ENCODE measurements at places on chromosomes 7 and 10.

DNA sequence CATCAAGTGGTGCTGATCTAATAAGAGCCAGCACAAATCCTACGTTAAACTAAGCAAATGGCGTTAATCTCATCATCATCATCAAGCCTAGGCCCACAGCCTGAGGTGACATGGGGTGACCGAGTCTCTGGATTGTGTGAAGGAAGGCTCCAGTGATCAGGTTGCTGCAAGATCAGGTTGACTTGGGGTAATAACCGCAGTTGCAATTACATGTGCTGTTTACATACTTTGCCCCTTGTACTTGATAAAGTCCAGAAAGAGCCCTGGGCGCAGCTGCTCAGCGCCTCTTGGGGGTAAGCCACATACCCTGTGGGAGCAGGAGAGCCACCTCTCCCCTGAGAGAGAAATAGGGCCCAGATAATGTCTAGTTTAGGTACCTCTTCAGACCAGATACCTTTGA, 228.1 kb downstream of the WDR11 start:
- no peak for DNase-seq

DNA sequence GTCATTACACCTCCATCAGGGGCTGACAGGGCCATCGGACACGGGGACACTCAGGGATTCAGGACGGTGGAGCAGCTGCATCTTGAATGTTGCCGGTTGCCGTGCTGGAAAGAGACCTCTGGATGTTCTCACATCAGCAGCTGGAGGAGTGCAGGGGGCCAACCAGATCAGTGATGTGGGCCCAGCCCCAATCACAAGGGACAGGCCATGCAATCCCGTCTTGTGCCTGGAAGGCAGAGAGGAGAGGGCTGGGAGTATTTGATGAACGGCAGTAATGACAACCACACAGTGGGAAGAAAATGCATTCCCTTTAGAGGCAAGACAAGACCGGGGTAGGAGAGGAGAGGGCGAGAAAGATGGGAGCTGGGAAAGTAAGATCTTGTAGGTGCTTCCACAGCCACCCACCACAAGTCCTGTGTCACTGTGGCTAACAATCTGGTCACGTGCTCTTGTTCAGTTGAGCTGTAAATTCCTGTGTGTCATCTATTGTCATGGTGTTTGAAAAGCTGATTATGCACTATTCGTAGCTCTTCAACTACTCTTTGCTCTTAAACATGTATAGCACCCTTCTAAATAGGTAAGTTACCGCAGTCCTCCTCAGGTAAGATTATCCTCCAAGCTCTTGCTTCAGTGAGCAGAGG, 85.9 kb upstream of the LEP start:
- DNase-seq: no peak

GRCh38 chr10:128017822-128018221, 108.4 kb downstream of the MKI67 start:
- no peak for DNase-seq

GRCh38 chr10:69449841-69450240, 1.4 kb upstream of the TSPAN15 start:
- DNase-seq: peak; percentile 65

DNA sequence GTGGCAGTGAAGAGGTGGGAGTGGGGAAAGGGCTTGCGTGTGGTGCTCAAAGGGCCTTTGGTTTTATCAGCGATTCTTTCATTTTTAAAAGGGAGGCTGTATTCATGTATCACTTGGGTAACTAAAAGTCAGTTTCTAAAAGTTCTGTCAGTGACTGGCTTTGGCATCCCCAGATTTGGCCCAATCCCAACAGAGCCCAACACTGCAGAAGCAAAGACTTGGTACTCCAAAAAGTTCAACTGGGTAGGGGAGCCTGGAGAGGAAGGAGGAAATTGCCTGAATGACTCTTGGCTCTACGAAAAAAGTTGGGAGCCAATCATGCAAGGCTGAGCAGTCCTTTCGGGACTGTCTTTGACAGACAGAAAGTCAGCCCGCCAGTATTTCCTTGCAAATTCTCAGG, 54.5 kb upstream of the COL13A1 start:
- no peak for DNase-seq

DNA sequence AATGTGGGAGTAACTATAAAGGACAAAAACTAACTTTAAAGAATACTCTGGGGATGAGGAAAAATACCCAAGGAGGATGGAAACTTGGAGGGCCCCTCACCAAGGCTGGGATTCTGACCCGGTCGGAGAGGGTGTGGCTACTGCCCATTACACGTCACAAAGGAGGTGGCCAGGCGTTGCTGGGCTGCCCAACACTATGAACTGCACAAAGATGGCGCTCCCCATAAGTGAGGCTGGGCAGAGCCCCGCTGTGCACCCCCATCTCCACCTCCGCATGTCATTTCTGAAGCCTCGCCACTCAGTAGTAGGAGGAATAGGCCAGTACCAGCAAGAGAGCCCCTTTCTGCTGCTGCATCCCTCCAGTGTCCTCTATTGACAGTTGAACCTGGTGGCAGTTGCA, 290.1 kb upstream of the ZNF32 start:
- DNase-seq: no peak

DNA sequence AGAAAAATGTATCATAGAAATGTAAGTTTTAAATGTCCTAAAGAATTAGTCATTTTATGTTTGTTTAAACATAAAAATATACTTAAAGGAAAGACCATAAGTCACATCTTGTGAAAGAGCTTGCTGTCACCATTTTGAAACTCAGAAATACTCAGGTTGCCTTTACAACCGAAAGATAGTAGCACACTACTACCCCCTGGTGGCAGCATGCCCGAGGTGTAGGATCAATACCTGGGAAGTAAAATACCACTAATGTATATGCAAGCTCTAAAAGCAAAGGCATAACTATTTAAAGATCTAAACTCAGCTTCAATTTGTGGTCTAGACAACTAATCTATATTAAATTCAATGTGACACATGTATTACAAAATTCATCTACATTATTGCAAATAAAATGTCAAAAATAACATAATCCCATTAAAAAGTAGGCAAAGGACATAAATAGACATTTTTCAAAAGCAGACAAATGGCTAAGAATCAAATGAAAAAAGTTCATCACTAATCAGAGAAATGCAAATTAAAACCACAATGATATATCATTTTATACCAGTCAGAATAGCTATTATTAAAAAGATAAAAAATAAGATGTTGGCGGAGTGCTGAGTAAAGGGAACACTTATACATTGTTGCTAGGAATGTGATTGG, 47.7 kb upstream of the FGL2 start:
- peak; percentile 93 for DNase-seq

DNA sequence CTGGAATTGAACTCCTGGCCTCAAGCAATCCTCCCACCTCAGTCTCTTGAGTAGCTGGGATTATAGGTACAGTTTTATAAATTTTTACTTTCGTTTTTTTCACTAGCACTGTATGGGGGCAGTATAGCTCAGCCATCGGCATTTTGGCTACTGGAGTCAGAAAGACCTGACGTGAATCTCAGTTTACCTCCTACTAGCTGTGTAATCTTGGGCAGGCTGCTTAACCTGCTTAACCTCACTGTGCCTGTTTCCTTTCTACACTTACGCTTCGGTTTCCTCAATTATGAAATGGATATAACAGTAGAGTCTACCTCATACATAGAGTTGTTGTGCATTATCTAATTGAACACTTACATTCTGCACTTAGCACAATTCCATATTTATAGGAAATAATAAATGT, 16.7 kb downstream of the STN1 start:
- DNase-seq: no peak
